A549 (cell line): ENCODE measurements at places on chromosomes 7 and 10. TPM values are rescaled to one million over a fixed set of nuclear protein-coding genes. Genes with fewer than 3 reads are reported as not detected.

DNA2 gene
- polyA plus RNA-seq, result 13.4 to 16.5 TPM (median 14.5 TPM) in 3 replicates

TBXAS1 gene
- polyA plus RNA-seq, result 8.5 to 8.8 TPM (median 8.8 TPM) in 3 replicates

ANKRD7 gene
- 0.63 to 0.83 TPM (median 0.70 TPM) in 3 replicates for polyA plus RNA-seq

CYP26C1 gene
- not detected in 3 replicates for polyA plus RNA-seq

KEL gene
- not detected in 3 replicates for polyA plus RNA-seq

KLF14 gene
- polyA plus RNA-seq, result 0.03 TPM in 2 of 3 replicates, not detected in the other

CYP3A7 gene
- 0.14 TPM in 1 of 3 replicates, not detected in the others for polyA plus RNA-seq

TCAF1 gene
- polyA plus RNA-seq, result 25.8 to 27.9 TPM (median 26.4 TPM) in 3 replicates

C10orf62 gene
- 0.10 TPM in 1 of 3 replicates, not detected in the others for polyA plus RNA-seq

C7orf25 gene
- polyA plus RNA-seq, result 3.0 to 3.8 TPM (median 3.0 TPM) in 3 replicates

DNA sequence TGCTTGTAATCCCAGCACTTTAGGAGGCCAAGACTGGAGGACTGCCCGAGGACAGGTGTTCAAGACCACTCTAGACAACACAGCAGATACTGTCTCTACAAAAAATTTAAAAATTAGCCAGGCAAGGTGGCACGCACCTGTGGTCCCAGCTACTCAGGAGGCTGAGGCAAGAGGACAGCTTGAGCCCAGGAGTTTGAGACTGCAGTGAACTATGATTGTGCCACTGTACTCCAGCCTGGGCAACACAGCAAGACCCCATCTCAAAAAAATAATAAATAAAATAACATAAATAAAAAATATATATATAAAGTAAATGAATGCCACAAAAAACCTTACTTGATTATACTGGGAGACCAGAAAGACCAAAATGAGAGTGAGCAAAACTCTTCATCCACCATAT, 20.8 kb upstream of the PBLD start:
- DNase-seq, result no peak

DNA sequence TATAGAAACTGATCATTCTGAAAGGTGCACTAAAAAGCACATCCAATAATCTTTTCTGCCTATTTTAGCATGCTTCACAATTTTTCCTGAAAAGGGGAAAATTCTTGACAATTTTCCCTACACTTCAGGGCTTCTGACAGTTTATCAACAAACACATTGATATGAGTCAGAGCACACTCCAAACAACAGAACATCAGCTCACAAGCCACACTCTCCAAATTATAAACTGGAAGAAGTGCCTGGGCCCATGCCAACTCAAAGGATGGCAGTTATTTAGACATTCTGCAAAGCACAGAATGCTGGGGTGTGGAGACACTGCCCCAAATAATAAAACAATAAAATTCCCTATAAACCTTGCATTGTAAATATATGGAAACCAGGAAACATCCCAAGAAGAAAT, 90.8 kb downstream of the ELAPOR2 start:
- no peak for DNase-seq

GRCh38 chr7:17928055-17928454, 12.2 kb downstream of the SNX13 start:
- DNase-seq, result no peak

GRCh38 chr10:20303453-20304152, 487.4 kb downstream of the PLXDC2 start:
- no peak for DNase-seq

GRCh38 chr10:43978091-43978490, 329.4 kb upstream of the ZNF32 start:
- DNase-seq, result no peak

- DNase-seq, result no peak
Observed at GRCh38 chr7:27283558-27283957, 41.0 kb downstream of the EVX1 start.

- DNase-seq, result peak; percentile 40
Observed at GRCh38 chr10:77925410-77925794, 1.2 kb downstream of the DLG5 start.

GRCh38 chr10:88879534-88880281, at the start of gene STAMBPL1:
STAMBPL1 (plus strand) TSS chr10:88880245; CDS start chr10:88901709, 21,464 bp downstream.
- peak; percentile 56 for DNase-seq

DNA sequence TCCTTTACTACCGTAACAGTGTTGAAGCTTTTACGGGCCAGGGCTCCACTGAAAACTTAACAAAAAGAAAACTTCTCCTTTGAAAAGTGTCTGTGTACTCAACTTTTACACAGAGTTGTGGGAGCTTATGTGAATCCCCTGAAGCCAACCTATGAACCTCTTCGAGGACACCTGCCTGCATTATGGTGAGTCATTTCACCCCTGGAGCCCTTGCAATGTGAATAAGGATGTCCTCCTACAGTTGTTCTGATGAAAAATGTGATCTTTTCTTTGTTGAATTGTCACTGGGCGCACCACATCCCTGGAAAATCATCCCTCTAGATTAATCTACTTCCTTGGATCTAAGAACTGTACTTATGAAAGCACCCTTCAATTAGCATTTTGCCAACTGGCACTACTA, 93.2 kb downstream of the SORCS1 start:
- DNase-seq, result no peak

- DNase-seq, result no peak
Observed at GRCh38 chr10:136465-136762, 1.2 kb downstream of the ZMYND11 start.

DNA sequence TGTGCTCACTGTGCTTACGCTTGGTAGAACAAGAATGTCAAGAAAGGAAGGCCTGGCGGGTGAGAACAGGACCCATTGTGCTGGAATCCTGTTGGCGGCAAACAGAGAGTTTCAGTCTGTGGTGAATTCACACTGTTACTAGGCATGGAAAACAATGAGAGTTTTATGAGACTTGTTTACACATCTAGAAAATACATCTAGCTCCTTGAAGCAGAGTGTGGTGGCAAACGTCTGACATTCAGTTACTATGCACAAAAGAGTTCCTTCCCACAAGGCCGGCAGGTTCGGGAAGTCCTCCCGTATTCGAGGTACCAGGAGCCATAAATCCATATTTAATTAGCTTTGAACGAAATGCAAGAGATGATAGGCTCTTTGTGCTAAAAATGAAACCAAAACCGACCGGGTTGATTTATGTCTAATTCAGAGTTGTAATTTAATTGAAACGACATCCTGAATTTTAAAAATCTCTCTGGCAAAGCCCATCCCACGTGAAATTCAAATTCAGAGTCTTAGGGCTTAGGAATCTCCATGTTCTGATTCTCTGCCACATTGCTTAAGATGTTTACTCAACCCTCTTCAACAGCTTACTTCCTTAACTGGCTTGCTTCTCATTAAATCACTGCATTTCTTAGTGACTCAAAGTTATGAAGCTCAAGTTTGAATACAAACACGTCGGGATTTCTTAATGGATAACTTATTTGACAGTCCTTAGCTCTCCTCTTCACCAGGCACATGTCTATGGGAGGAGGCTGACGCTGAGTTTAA, 299.9 kb upstream of the PITRM1 start:
- peak; percentile 78 for DNase-seq

DNA sequence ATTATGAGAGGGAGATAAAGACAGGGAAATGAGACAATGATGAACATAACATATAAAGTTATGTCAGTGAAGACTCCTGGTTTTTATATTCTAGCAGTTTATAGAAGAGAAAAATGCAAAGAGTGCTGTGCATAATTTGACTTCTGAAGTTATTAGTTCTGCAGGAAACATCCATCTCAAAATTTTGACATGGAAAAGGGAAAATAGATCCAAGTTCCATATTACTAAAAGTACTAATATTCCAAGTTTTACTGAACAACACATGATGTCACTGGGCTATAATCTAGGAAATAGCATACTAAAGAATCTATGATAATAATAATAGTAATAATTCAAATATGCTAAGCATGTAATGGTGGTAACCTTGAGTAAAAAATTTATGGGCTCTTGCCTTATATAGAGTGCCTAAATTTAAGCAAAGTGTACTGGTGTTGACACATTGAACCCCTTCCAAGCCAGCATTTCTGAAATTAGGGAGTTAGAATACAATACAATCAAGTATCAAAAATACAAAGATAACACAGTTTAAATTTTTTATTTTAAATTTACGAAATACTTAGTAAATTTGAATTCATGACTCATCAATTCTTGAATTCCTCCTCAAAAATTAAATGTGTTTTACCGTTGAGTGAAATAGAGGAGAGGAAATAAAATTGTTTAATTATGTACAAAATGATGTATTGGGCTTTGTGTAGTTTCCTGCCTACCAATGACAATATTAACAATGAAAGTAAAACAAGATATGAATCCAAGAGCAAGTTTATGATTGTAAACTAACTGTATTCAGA, 102.8 kb upstream of the KCND2 start:
- DNase-seq, result no peak

DNA sequence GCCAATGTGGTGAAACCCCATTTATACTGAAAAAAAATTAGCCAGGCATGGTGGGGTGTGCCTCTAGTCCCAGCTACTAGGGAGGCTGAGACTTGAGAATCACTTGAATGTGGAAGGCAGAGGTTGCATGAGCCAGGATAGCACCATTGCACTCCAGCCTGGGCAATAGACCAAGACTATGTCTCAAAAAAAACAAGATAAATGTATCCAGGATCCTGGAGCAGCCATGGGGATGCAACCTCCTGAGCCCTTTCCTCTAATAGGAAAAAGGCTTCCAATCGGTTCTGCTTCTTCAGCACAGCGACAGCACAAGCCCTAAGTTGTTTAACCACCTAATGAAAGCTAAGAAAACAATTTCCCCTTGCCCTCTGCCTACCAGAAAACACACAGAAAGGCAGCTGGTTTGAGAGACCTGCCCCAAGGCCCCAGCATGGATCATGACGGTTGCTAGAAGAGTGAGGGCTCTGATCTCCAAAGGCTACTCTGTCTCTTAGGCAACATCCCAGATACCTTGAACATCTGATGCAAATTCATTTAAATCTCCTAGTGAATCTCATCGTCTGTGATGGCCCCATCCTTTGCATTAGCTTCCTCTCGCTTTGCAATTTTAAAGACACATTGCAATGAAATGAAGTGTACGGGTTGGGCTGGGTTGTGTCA, 220.8 kb downstream of the ARHGAP21 start:
- no peak for DNase-seq

DNA sequence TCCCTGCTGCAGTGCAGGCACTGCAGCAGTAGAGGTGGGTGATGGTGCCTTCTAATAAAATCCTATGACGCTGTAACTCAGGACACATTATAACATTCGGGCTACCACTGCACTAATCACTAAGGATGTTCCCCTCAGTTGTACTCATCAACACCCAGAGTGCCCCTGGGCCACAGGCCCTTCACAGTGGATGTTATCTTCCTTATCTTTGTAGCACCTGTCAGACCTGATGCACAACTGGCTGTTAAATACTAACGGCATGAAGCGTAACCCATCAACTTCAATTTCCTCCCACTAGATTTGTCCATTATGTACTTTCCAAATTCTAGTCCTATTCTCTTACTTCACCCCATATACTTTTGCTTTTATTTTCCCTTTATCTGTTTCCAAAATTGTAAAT, 66.3 kb downstream of the PARD3 start:
- no peak for DNase-seq

- DNase-seq, result no peak
Observed at GRCh38 chr7:73442903-73443500, 9.4 kb downstream of the FZD9 start.

DNA sequence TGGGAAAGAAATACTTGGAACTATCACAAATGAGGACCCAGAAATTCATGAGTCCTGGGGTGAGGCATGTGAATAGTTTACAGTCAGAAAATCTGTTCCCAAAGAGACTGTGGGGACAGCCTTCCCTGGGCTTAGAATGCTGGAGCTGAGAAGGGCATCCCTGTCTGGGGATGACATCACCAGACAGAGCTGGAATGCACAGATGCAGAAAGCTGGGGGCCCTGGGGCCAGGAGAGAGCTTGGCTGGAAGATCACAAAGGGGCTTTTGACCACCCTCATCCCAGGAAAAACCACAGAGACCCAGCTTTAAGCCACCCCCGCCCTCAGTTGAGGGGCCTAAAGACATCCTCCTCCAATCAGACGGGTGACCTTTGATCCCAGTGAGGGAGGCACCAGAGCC, 264.5 kb downstream of the PLXNA4 start:
- DNase-seq, result no peak

DNA sequence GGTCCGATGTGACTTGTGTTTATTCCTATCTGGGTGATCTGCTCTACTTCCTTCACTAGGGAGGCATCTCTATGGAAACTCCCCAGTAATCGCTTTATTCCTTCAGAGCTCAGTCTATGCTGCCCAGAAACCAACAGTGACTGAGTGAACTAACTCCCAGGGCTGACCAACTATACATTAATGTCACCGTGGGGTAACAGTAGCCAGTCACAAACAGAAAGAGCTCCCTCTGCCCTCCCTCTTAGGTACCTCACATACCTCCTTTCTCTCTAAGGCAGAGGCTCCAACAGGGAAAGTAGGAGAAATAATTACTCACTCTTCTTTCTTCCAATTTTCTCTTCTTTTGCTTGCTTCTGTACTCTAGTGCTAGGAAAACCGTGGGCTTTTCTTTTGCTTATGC, 855.0 kb downstream of the REEP3 start:
- no peak for DNase-seq

- peak; percentile 61 for DNase-seq
Observed at GRCh38 chr7:151172273-151173141, 5.0 kb upstream of the GBX1 start.

GRCh38 chr10:77328272-77328816, 309.3 kb downstream of the KCNMA1 start:
- DNase-seq, result no peak

GRCh38 chr7:25988640-25989039, 163.4 kb upstream of the NFE2L3 start:
- DNase-seq, result no peak

GRCh38 chr7:51220226-51220625, 96.4 kb downstream of the COBL start:
- no peak for DNase-seq

DNA sequence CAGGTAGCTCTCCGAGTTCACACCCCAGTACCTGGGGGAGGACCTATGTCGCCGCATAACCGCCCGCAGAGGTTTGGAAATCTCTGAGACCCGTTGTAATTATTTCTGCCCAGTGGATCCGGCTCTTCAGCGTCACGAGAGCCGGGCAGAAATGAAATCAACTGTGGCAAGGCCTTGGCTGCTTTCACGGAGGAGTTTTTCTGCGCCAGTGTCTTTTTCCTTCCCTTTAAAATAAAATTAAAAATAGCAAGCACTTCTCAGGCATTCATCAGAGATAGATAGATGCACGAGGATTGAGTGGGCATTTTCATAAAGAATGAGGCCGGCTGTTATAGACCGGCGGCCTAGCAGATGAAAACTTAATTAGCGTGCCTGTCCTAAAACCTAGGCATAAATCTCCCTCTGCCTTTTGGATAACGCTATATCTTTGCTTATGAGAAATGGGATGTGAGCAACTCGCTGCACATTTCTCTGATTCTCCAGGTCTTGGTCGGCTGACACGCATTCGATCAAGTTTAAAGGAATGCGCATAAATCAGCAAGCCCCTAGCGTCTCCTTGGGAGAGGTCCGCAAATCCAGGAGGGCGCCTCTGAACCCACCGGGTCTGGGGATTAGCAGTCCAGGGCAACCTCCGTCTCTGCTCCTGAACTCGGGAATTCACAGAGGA, 6.4 kb downstream of the HOXA13 start:
- no peak for DNase-seq

- no peak for DNase-seq
Observed at GRCh38 chr7:130500463-130500862, 8.6 kb downstream of the MEST start.

- DNase-seq, result peak; percentile 1
Observed at GRCh38 chr10:51770709-51771108, 71.3 kb upstream of the CSTF2T start.

- DNase-seq, result peak; percentile 77
Observed at GRCh38 chr10:67788028-67788886, 49.7 kb downstream of the DNAJC12 start.

GRCh38 chr10:96556003-96556402, 30.8 kb downstream of the TM9SF3 start:
- no peak for DNase-seq
